Stimulated activated CD4-positive, alpha-beta T cell treated with anti-CD3 and anti-CD28 coated beads, TNF-alpha, amount 100 ng/mL, for 48 hours (primary cell): ENCODE measurements at places on chromosomes 3 and 15.

DNA sequence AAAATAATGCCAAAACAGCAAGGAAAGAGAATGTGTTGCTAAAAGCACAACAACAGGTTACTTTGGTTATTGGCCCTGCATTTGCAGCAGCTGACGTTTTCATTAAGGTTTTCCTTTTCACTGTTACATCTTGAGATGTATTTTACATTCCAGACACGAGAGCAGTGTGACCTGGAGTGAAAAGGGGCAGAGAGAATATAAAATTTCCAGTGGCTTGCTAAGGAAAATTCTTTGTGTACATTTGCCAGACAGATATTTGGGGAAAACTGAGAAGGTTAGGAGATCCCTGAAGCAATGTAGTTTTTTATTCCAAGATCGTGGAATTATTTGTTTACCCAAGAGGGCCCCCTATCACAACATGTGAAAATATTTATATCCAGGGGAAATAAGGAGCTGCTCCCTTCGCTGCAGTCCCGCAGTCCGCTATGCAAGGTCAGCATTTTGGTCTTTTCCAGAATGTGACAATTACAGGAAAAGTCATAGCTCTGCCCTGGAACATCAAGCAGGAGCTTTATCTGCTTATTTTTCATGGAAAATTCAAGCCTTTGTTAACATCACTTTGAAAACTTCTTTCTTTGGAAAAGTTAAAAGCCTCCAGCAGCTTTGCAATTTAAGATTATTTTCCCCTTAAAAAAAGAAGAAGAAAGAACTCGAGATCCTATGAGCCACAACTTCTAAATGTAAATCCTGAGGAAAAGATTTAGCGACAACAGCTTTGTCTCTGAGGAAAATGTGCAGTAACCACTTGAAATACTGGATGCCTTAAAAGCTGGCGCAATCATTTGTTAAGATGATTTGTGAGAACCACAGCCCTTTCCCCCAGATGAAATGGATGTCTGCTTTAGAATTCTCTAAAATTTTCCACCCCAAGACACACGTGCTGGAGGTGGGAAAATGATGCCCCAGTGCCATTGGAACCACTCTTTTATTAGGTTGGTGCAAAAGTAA is 256.4 kb upstream of the TPM1 start:
- no peak for DNase-seq

DNA sequence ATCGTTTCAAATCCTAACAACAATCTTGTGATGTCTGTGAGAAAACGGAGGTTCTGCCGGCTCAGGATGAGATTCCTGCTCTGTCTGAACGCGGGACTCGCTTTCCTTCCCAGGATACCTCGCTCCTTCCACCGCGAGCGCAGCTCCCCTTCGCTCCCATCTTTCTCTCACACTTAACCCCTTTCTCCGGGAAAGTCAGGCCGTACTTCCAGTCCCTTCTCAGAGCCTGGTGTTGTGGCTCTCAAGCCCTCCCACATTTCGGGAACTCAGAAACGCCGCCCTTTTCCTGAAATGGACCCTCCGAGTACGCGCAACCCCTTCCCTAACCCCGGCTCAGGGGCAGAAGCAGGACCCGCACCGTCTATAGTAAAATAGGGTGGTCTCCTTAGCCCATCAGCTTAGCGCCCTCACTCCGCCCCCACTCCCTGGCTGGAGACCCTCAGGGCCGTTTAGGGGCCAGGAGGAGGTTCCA is 378 bp upstream of the FEM1B start:
- no peak for DNase-seq

DNA sequence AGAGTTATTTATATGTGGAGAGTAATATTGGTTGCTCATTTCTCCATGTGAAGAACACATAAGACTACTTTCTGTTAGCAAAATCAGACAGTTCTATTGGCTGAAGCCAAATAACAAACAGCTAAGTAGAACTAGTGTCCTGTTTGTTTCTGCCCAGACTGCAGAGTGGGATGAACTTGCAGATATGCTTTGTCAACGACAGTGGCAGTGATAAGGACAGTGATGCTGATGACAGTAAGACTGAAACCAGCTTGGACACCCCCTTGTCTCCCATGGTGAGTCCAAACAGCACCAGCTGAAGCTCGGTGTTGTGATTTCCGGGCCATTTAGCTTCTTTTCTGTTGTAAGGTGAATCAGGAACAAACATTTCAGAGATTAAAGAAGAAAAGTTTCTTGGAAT is 102.6 kb upstream of the IL12A start:
- DNase-seq, result no peak

GRCh38 chr3:50466177-50466576 is 37.3 kb downstream of the CACNA2D2 start:
- no peak for DNase-seq

- no peak for DNase-seq
Measured at GRCh38 chr15:69855258-69856000, 242.3 kb downstream of the TLE3 start.

DNA sequence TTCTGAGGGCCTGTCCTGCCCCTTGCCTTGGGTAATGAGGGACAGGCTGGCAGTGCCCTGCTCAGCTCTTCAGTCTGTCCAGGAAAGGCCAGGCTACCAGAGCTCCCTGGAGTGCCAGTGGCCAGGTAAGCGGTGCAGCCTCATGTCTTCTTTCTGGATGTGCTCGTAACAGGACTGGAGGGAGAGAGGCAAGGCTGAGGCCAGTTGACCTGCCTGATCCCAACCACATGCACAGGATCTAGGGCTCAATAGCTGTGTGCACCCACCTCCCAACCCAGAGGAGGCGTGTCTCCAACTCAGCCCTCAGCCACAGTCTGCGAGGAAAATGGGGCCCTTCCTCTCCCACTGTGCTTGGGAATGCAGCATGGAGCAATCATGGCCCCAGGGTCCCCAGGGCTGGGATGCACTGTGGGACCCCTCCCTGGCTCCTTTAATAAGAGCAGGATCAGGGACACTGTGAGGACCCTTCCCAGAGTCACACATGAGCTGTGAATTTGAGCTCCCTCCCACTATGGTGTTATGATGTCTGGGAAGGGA is 22.5 kb downstream of the ALS2CL start:
- no peak for DNase-seq

GRCh38 chr15:66169023-66169422 is 84.5 kb downstream of the MEGF11 start:
- DNase-seq, result no peak

DNA sequence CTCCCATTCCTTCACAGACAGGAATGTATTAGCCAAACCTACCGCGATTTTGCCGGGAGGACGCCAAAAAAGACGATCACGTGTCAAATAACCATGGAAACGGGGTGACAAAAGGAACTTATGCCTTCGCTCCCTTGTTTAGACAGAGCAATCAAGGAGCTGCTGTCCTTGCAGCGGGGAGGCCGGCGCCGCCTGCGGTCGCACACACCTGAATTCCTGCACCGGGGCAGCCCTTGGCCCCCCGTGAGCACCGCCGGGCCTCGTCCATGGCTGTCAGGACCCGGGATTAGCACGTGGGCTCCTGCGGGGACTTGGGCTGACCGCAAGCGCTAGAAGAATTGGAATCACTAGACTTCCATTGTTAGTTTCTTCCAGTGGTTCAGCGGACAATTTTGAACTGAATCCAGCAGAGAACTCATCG is 193.1 kb downstream of the SHQ1 start:
- no peak for DNase-seq

DNA sequence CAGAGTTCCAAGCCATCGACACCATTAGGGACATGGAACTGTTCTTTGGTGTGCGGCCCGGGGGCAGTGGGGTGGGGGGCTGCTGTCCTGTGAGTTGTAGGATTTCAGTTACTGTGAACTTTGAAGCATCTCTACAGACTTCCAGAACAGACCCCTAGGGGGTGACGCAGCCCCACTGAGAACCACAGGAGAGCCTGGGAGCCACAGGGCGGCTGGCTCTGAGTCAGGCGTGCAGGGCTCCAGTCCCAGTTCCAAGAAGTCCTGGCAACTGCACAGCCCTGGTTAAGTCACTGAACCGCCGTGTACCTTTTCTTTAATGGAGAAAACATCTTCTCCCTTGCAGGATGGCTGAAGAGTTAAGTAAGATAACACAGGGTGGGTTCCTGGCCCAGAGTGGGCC is 23.5 kb upstream of the LRTM1 start:
- no peak for DNase-seq

GRCh38 chr3:40574050-40574449 is 49.3 kb downstream of the ZNF621 start:
- DNase-seq, result no peak

- no peak for DNase-seq
Measured at GRCh38 chr3:167892205-167892604, 156.7 kb downstream of the SERPINI1 start.
